ENCODE measurements at places on chromosomes 13 and 19. TPM values are rescaled to one million over a fixed set of nuclear protein-coding genes. Genes with fewer than 3 reads are reported as not detected.

COL5A3 gene
- total RNA-seq = 0.13 TPM

CFAP97D2 gene
- not detected for total RNA-seq

DNA sequence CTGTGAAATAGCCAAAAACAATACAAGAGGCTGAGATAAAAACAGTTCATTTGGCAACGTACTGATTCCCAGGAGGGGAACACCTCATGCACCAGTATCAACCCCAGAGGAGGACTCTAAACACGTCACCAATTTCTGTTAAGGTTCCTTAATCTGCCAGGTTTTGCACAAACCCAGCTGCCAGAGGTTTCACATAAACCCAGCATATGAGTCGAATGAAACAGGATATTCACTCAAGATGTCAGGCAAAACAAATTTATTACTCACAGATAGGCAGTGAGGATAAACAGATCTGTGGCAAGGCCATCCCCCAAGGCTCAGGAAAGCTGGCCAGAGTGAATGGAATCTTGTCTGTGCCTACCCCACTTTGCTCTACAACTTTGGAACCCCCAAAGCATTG, 210.9 kb downstream of the GPC5 start:
- DNase-seq = no peak

MYO1F gene
- total RNA-seq = 254 TPM

DNA sequence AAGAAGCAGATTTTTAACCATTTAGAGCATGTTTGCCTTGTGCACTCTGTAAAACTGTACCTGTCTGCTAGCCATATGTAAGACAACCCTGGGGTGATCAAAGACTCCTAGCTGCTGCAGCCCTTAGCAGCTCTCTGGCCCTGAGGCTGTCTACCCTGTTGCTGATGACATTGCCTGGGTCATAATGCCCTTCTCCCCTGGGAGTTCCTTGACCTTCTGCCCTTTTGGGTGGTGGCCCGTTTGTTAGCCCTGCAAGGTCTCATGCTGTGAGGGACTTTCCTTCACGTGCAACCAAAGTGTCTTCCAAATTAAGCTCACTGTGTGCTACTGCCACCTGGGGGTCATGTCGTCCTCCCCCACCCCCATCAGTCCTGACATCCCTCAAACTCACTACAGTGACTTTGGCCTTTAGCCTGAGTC, 7.4 kb downstream of the GPC6 start:
- no peak for DNase-seq

SIGLEC8 gene
- total RNA-seq = not detected

Measured in activated CD8-positive, alpha-beta T cell treated with anti-CD3 and anti-CD28 coated beads, Interleukin-2, amount 10 ng/mL, durations not matched to agents 7 days and 5 days (primary cell).